ENCODE measurements at places on chromosomes 2 and 18.

DNA sequence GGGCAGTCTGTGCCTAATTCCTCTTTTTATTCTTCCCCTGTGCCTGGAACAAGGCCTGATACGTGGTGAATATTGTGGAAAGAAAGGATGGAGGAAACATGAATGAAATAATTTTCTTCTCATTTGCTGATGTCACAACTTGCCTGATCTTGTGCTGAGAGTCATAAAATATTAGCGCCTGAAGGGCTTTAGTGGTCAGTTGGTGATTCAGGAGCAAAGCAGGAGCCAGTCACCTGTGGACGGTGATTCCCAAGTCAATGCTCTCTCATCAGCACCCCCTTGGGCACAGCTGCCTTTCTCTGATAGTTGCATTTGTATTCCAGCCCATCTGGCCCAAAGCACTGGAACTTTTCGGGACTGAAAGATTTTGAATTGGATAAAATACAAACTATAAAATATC lies 502.6 kb upstream of the RAB12 start:
- no peak for DNase-seq

DNA sequence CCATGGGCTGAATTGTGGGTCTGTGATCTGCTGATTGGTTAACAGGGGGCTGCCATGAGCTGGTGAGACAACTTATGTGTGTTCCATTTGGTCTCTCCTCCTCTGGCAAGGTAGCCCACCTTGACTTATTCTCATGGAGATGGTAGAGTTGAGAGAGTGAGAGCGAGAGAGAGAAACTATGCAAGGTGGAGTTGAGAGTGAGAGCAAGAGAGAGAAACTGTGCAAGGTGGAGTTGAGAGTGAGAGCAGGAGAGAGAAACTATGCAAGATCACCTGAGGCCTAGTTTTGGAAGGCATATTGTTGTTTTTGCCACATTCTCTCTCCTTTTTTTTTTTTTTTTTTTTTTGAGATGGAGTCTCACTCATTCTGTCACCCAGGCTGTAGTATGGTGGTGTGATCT lies 155.7 kb downstream of the UBR3 start:
- DNase-seq, result no peak

- DNase-seq, result no peak
These were observed 14.1 kb downstream of the NRP2 start for GRCh38 chr2:205696331-205696926.

- no peak for DNase-seq
These were observed 114.3 kb downstream of the SPP2 start for GRCh38 chr2:234164493-234165413.

DNA sequence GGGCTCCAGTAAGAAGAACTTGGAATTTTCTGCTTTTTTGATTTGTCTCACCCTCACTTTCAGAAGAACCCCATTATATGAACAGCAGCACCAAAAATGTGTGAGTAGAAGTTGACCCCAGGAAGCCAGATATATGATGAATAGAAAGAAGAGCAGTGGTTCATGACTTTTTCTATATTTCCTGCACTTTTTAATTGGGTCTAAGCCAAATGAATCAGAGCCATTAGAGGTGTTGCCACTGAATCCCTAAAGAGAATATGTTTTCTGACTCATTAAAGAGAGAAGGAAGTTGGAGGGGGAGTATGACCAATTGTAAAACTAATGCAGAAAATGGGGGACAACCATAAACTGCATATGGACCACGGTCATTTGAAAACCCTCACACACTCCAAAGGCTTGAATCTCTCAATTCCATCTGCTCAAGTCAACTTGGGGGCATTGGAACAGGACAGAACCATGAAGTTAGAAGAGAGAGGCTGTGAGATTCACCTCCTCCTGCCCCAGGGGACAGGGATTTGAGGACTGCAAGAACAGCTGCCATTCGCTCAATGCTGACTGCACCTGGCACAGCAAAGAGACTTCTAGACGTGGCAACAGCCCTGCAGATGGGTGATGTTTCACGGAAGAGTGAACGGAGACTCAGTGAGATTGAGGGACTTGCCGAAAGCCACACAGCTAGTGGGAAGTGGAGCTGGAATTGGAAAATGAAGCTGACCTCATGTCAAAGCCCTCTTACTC lies 3.0 kb downstream of the DAPL1 start:
- DNase-seq, result no peak

DNA sequence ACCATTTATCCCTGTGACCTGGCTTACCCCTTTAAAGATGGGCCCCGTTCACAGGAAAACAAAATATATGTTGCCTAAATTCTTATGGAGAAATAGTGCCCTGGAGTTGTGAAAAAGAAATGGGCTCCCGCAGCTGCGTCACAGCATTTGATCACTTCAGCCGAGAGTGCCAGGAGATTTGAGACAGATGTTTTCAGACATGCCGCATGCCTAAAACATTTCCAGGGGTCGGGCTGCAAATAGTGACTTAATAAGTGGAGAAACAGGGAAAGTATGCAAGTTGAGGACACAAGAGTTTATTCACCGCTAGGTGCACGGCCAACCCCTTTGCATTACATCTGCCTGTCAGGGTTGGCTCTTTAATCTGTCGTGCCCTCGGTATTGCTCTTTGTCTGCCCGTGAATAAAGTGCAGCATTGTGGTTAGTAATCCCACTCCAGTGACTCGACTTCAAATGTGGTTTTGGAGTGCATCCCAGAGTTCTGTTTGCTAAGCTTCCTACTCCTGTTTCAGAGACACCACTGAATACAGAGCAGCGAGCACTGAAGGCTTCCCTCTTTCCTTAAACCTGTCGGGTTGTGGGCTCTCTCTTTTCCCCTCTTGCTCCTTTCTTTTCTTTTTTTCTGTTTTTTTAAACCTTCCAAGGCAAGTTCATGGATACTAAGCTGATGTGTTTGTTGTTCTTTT lies 187.5 kb downstream of the LTBP1 start:
- no peak for DNase-seq

DNA sequence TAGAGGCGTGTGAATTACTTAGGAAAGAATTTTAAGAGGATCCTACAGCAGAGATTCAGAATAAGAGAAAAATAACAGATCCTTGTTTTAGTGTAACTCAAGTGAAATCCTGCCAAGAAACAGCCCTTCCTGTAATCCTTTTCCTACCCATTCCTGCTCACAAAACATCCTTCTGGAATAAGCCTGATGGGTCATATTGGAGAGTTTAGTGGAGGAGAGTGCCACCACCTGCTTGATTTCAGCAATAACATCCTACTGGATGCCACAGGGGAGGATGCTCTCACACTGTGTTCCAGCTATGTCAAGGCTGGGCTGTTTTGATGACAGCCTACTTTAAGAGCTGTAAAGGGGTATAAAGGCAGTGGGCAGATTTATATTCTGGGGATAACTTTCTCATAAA lies 54.8 kb upstream of the CCDC178 start:
- DNase-seq, result no peak

- DNase-seq, result no peak
These were observed 238.8 kb downstream of the ZNF407 start for GRCh38 chr18:74836296-74837139.

DNA sequence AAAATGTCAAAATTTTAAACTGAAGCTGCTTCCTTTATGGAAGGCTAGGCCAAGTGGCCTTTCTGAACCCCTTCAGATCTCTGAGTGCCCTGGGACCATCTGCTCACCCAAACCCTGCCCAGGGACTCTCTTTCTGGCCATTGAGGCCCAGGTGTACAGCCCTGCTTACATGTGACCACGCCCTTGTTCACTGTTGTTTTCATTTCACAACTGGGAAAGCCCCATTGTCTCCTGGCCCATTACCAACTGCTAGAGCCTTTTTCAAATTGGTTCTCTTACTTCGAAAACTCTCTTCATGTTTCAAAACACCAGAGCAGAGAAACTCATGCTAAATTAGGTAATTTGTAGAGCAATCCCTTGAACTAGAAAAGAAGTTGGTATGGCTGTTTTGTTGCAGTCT lies 219.5 kb upstream of the TANK start:
- DNase-seq, result no peak

- no peak for DNase-seq
These were observed 13.6 kb downstream of the SNRNP200 start for GRCh38 chr2:96291751-96292150.

- DNase-seq, result no peak
These were observed 98.8 kb upstream of the NCKAP5 start for GRCh38 chr2:133667085-133667484.

DNA sequence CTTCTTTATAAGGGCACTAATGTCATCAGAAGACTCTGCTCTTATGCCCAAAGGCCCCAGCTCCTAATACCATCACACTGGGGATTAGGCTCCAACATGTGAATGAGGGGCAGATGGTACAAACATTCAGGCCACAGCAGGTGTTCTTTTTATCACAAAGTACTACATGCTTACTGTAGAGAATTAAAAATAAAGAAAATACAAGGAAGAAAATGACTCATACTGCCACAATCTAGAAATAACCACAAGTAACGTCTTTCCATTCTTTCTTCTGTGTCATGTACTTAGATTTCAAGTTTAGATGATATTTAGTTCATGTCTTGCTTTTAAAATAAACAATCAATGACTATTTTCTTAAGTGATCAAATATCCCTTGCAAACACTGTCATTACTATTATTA lies 100.3 kb upstream of the NEDD4L start:
- DNase-seq, result no peak

DNA sequence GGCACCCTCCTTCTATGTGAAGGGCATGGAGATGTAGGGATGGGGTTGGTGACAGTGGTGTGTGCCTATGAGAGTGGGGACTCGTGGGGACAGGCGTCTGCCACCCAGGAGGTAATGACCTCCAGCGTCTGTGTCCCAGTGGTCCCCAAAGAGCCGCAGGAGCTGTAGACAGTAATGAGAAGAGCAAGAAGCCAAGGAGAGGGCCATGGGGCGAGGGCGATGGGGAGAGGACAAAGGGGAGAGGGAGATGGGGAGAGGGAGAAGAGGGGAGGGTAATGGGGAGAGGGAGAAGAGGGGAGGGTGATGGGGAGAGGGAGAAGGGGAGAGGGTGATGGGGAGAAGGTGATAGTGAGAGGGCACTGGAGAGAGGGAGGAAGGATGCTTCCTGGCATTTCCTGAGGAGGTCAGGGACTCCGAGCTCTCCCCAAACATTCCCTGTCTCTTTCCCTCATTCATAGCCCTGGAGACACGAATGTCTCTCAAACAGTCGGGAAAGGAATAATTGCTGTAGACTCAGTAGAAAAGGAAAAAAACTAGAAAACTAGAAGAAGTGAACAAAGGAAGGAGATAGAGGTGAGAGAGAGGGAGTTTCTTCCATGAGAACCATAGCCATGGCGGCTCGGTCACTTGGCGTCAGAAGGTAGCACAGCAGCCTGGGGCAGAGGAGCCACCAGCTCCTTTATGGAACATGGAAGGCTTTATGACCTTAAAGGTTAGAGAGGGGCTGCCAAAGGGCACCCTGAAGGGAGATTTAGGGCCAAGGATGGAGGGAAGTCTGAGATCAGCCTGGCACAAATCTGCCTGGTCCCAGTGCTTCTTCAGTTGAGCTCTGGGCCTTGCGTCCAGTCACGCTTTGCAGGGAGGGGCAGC lies 39.5 kb downstream of the PSD4 start:
- no peak for DNase-seq

DNA sequence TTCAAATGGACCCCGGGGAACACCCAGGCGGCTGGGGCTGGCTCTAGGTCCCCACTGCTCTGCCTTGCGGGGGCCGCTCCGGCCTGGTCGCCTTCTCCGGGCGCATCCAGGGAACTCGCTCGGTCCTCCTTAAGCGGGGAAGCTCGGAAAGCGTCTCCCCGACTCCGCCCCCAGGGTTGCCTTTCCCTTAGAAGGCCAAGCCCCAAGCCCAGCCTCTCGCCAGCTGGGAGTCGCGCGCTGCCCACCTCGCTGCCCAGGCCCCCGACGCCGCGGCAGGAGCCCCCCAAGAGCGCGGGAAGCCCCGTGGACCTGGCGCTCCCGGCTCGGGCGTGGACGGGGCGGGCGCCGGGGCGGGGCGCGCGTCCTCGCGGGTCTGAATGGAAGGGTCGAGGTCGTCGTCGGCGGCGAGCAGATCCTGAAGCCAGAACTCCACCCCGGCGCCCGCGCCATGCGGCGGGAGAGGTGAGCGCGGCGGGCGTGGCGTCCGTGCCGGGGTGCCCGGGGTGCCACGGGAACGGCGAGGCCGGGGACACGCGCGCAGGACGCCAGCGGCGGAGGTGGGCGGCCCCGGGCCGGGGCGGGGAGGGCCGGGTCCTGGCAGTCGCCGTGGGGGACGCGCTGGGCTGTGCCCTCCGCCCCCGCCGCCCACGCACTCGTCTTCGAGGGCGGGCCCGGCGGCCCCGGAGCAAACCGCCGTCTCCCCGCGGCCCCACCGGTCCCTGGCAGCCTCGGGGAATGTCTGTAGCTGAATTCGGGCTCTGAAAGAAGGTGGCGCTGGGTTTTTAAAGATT lies at the start of gene BOK:
TSS of gene BOK (plus strand) at position 214 of the 791 bp plus-strand sequence. CDS start 739 bp downstream, outside the sequence.
- DNase-seq, result peak; percentile 86

GRCh38 chr2:54758951-54759350 lies 35.5 kb downstream of the EML6 start:
- DNase-seq, result no peak

GRCh38 chr2:43426305-43427031 lies 169.4 kb downstream of the THADA start:
- DNase-seq, result no peak

DNA sequence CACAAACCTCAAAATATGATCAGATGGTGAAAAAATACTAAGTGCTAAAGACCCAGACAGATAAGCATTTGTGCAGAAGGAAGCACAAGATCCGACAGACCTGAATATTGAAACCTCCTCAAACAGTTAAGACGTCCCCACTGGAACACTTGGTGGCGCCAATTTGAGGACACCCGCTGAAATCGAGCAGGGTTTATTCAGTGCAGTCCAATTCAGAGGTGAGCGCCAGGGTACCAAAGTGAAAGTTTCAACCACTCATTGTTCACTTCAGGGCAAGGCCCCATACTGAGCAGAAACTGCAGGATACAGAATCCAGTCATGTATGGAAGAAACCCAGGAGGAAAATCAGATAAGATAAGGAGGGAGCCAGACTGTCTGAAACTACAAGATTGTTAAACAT lies 417.6 kb downstream of the LRRTM4 start:
- DNase-seq, result no peak

DNA sequence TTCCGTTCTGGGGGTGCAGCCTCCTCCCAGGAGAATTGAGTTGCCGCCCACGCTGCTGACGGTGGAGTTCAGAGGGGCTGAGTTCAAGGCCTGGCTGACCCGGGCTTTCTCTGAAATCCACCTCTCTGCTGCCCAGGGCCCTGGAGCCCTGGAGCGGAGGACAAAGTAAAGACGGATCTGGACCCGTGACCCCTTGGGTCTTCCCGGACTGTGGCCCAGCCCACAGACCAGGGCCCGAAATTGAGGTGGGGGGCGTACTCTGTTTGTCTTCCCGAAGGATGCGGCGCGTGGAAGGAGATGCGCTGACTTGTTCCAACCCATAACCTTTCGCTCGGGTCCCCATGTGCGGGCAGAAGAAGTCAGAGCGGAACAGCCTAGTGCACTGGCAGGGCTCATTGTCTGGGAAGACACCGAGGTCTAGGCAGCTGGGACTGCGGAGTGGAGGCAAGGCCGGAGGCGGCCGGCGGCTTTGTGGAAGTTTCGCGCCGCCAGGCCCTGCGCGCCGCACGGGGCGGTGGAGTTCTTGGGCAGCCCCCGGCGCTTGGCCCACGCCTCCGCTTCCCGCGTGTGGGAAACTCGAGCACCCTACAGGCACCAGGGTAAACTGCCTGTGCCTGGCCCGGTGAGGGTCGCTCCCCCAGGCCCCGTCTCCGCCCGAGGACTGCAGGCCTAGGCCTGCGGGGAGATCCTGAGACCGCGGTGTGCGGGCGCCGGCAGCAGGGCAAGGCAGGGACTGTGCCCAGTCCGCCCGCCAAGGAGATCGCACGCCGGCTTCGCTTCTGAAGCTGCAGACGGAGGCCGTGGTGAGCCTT lies 9.8 kb downstream of the POU3F3 start:
- DNase-seq, result no peak
